ENCODE measurements at places on chromosomes 1 and 21.
A peak's percentile ranks its signal among the peaks of the same experiment; 100 is the strongest.

DNA sequence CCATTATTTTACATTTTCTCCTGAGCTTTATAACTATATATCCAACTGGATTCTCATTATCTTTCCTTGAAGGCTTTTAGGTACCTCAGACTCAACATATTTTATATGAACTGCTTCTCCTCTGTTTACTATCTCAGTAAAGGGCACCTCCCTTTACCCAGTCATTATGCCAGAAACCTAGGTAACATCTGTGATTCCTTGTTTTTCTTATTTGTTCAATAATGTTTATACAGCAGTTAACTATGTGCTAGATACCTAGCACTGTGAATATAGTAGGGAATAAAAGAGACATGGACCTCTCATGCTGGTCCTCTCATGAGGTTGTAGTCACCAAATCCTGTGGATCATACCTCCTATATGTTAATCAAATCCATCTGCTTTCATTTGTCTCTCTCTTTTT, 25.6 kb downstream of the PPP1R12B start:
- no peak overlapping the region for H3K4me3 ChIP-seq
- no peak overlapping the region for H3K27ac ChIP-seq
- no peak for DNase-seq
- no peaks in the 10 kb centered on the region for H3K36me3 ChIP-seq

- H3K4me1 ChIP-seq: no peaks in the 10 kb centered on the region
- no peak overlapping the region for H3K27ac ChIP-seq
- DNase-seq: no peak
- H3K36me3 ChIP-seq: no peaks in the 10 kb centered on the region
- H3K27me3 ChIP-seq: no peaks in the 10 kb centered on the region
These were observed 66.5 kb upstream of the KCNJ6 start for GRCh38 chr21:37982496-37983318.

GRCh38 chr1:181985936-181986906, 75.3 kb downstream of the ZNF648 start:
- no peaks in the 10 kb centered on the region for H3K36me3 ChIP-seq
- no peak for DNase-seq
- H3K4me3 ChIP-seq: no peak overlapping the region

- no peak overlapping the region for H3K4me3 ChIP-seq
These were observed 12.3 kb downstream of the WNT3A start for GRCh38 chr1:228018961-228019721.

DNA sequence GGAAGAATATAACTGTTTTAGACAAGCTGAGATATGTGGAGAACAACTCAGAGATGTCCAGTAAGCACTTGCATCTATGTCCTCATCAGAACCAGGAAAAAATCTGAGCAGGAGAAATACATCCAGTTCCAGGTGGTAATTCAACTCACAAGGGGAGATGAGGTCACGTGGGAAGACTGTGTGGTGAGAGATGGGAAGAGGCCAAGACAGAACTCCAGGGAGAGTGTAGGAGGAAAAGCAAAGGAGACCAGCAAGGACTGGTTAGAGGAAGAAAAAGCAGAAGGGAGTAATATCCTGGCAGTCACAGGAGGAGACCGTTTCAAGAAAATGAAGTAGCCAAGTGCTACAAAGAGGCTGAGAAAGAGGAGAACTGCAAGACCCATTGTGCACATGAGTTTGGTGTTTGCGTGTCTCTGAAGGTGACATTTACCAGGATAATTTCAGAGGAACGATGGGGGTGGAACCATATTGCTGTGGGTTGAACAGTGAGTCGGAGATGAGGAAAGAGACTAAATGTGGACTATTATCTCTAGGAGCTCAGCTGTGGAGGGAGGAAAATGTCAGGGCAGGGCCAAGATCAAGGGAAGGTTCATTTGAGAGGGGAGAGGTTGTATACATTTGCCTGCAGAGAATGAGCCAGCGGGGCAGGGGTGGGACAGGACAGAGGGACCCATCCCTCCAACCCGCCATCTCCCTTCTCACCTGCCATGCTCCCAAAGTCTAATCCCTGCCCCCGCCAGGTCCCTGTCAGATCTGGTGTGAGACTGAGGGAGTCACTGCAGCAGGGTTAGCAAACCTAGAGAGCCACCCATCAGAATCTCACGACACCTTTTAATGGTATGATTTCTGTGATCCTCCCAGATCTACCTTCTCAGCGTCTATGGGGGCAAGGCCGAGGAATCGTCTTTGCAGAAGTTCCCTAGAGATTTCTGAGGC, 24.9 kb downstream of the SUSD4 start:
- H3K4me1 ChIP-seq: no peaks in the 10 kb centered on the region
- no peaks in the 10 kb centered on the region for H3K36me3 ChIP-seq
- H3K27ac ChIP-seq: no peak overlapping the region
- DNase-seq: no peak
- no peak overlapping the region for H3K4me3 ChIP-seq
- H3K27me3 ChIP-seq: peaks cover 14% of the 10 kb centered on the region

DNA sequence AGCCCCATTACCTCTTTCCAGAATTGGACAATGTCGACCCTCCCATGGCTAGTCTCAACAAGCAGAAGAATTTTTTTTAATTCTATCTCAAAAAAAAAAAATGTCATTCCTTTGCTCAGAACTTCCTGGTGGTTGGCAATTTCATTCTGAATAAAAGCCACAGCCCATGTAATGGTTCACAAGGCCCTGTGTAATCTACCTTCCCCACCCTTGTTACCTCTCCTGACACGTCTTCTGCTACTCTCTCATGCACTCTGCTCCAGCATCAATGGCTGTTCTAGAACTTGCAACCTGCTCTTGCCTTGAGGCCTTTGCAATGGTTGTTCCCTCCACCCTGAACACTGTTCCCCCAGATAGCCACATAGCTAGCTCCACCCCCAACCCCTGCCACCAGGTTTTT, 25.4 kb downstream of the NUAK2 start:
- H3K4me1 ChIP-seq: peaks cover 57% of the 10 kb centered on the region
- H3K4me3 ChIP-seq: no peak overlapping the region
- H3K27ac ChIP-seq: peak overlapping the region; percentile 86
- DNase-seq: no peak
- no peaks in the 10 kb centered on the region for H3K27me3 ChIP-seq

DNA sequence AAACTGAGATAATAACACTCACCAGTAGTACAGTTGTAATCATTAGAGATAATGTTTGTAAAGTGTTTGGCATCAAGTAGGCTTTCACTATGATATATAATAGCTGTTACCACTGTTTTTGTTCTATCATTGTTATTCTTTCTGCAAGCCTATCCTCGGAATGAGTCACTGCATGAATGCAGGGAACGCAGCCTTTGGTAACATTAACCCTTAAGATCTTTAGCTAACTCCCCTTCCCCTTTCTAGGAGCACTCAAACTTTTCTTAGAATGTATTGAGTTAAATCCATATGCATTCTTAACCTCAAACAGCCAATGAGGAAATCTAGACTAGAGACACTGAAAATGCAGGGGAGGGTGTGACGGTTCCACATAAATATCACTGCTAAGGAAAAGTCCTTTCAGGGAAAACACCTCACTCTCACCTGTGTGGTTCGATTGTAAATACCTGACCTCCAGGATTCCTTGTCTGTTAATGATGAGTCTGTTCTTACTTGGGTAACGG, 467.3 kb downstream of the SETD4 start:
- no peak overlapping the region for H3K27ac ChIP-seq
- H3K4me1 ChIP-seq: no peaks in the 10 kb centered on the region
- H3K27me3 ChIP-seq: no peaks in the 10 kb centered on the region
- DNase-seq: no peak
- no peaks in the 10 kb centered on the region for H3K36me3 ChIP-seq

GRCh38 chr21:37771181-37771580, 145.1 kb downstream of the KCNJ6 start:
- no peak overlapping the region for H3K27ac ChIP-seq
- H3K4me1 ChIP-seq: no peaks in the 10 kb centered on the region
- DNase-seq: no peak
- H3K4me3 ChIP-seq: no peak overlapping the region
- H3K36me3 ChIP-seq: no peaks in the 10 kb centered on the region

DNA sequence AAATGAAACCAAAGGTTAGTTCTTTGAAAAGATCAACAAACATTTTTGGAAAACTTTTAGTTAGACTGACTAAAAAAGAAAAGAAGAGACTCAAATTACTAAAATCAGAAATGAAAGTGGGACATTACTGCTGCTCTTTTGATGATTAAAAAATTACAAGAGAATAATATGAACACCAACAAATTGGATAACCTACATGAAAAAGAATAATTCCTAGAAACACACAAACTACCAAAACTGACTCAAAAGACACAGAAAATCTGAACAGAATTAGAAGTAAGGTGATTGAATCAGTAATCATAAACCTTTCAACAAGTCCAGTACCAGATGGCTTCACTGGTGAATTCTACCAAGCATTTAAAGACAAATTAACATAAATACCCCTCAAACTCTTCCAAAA, 5.6 kb downstream of the KIFAP3 start:
- H3K27ac ChIP-seq: no peak overlapping the region
- H3K4me1 ChIP-seq: 0 out of 2 replicates have a peak, but pooled peaks cover 3% of the 10 kb centered on the region
- H3K36me3 ChIP-seq: no peaks in the 10 kb centered on the region
- H3K4me3 ChIP-seq: no peak overlapping the region
- DNase-seq: no peak

GRCh38 chr1:107786203-107786845, 178.7 kb downstream of the VAV3 start:
- H3K4me3 ChIP-seq: no peak overlapping the region
- no peak for DNase-seq
- no peak overlapping the region for H3K27ac ChIP-seq

- no peaks in the 10 kb centered on the region for H3K4me1 ChIP-seq
- H3K36me3 ChIP-seq: no peaks in the 10 kb centered on the region
- no peaks in the 10 kb centered on the region for H3K27me3 ChIP-seq
- H3K4me3 ChIP-seq: no peak overlapping the region
- DNase-seq: no peak
- H3K27ac ChIP-seq: no peak overlapping the region
These were observed 244.4 kb downstream of the HHAT start for GRCh38 chr1:210573141-210573540.

GRCh38 chr1:204592246-204592948, 76.2 kb downstream of the MDM4 start:
- H3K27ac ChIP-seq: no peak overlapping the region
- H3K27me3 ChIP-seq: no peaks in the 10 kb centered on the region
- no peak overlapping the region for H3K4me3 ChIP-seq

- H3K27me3 ChIP-seq: no peaks in the 10 kb centered on the region
- H3K27ac ChIP-seq: no peak overlapping the region
- H3K4me3 ChIP-seq: no peak overlapping the region
- H3K4me1 ChIP-seq: no peaks in the 10 kb centered on the region
- DNase-seq: no peak
These were observed 56.5 kb upstream of the BACH1 start for GRCh38 chr21:29242201-29242600.

Measured in Panc1 (cell line).